ENCODE measurements at places on chromosomes 2 and 18.

DNA sequence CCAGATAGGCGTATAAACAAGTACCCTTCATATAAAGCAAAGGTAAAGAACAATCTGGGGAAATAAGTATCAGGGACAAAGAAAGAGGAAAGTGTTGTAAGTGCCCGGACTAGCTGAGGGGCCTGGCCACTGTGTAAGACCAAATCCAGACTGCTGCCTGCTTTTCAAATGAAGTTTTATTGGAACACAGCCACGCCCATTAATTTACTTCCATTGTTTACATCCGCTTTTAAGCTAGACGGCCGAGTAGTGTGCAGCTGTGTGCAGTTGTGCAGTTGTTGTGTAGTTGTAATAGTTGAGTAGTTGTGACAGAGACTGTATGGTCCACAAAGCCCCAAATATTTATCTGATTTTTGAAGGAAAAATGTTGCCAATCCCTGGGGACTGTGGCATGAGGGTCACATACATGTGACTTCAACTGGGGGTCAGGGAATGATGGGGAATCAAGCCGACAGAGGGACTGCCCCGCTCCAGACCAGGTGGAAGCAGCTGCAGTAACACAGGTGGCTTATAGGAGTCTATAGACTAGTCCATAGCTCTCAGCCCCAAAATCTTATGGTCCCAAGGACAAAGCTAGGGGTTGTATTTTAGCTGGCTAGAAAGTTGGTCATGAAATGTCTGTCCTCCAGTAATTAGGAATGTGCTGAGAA, 30.0 kb downstream of the FHL2 start:
- DNase-seq, result no peak

- DNase-seq, result no peak
Measured at GRCh38 chr2:16031848-16032159, 91.5 kb downstream of the MYCN start.

GRCh38 chr2:207766041-207766551, 3.6 kb downstream of the FZD5 start:
- peak; percentile 15 for DNase-seq

DNA sequence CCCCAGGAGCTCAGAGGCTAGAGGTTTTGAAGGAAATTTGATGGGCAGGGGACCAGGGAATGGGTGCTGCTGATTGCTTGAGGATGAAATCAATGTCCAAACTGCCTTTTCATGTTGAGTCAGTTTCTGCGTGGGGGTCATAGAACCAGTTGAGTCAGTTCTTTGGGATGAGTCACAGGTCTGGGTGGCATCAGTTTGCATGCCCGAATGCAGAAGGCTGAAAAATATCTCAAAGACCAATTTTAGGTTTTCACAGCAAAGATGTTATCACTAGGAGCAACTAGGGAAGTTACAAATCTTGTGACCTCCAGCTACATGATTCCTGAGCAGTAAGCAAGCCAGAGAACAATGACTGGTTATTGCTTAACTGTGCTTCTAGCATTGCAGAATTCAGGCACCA, 1135.1 kb upstream of the CRIM1 start:
- no peak for DNase-seq

GRCh38 chr18:13520306-13520705, 206.1 kb downstream of the FAM210A start:
- no peak for DNase-seq

GRCh38 chr2:66433945-66434678, 813 bp upstream of the MEIS1 start:
- DNase-seq, result peak; percentile 89

DNA sequence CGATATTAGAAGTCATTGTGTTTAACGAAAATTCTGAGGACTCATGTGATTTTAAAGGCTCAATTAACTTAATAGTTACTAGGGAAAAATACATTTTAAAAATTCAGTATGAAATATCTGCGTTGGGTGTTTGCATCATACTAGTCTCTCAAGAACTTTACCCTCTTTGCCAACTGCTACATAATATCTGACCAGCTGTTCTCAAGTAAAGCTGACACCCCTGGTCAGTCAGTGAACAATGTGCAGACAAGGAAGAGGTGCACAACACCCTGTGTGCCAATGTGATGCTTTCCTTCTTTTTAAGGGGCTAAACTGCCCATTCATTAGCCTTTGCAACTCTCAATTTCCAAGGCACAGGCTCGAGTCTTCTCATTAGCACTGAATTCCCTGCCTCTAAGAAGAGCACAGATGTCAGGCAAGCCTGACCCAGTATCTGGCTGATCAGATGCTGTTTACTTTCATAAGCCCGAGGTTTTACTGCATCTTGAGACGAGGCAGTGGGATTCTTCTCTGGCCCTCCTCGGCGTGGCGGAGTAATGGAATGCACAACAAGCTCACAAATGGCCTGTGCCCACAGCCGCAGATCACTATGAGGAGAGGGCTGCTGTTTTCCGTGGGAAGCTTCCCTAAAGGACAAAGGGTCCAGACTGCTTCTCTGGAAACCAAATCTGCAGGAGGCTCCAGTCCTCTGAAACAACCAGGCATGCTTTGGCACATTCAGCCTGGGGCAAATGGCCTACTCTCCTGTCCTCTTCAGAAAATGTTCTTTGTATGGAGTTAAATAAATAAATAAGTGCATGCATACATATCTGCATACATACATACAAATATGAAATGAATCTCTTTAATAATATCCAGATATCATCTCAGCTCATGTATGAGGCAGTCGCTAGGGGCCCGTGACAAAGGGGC, 240.3 kb downstream of the ZNF521 start:
- DNase-seq, result no peak

DNA sequence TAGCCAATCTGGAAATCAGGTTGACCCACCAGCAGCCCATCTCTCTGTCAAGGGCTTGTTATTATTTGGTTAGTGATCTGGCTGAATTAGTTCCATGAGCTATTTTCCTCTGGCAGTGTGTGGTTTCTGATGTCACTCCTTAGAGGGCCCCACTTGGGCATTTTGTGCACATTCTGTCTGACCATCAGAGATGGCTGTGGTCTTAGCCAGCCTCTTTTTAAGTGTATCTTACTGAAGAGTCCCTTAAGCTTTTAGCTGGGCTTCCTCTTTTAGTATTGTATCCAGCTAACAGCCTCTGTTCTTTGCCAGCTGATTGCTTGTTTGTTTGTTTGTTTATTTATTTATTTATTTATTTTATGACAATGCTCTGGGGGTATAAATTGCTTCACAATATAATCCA, 951.1 kb upstream of the CNTNAP5 start:
- no peak for DNase-seq

GRCh38 chr18:3577281-3577855, 127.4 kb downstream of the TGIF1 start:
- DNase-seq, result no peak

DNA sequence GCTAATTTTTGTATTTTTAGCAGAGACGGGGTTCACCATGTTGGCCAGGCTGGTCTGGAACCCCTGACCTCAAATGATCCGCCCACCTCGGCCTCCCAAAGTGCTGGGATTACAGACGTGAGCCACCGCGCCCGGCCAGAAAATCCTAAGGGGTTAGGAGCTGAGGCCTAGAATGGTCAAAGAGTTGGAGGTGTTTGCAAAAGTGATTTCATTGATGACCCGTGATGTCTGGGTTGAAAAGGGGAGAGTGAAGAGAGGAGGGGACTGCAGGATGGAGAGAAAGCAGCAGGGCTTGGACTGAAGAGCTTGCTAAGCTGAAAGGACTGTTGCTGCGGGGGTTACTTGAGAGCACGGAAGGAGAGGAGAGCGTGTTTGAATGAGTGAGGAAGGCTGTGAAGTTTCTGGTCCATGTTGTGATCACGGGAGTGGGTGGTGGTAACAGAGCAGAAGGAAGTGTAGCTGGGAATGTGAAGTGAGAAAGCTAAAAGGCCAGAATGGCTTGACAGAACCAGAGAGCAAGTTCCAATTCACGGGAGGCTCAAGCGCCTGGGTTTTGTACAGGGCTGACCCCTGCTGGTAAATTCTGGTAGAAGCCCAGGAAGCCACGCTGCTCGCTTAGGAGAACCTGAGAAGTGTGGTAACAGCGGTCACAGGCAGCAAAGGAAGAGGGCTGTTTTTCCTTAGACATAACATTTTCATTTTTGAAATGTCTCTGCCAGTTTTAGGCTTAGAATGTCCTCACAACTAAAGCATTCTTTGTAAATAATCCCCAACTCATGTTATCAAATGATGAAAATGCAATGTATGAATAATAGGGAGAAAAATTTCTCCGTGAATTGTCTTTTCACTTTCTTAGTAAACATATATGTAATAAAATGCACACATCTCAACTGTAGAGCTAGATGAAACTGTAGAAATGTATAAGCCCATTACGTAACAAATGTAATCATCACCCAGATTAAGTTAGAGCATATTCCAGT, 40.5 kb upstream of the ACTR2 start:
- peak; percentile 65 for DNase-seq

DNA sequence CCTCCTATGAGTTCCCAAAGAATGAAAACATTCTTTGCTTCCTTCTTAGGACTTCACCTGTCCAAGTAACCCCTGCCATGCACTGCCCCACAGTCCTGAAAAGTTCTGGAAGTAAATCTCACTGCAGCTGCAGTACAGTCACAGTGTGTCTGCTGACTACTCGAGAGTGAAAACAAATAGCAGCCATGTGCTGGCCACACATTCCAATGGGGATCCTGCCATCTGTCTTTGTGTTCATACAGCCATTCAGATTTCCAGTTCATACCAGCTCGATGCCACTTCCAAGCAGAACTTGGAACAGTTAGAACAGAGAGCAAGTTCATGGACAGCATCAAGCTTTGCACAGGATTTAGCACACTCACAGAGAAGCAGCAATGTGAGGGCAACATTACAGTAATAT, 629.9 kb upstream of the ACVR2A start:
- no peak for DNase-seq

DNA sequence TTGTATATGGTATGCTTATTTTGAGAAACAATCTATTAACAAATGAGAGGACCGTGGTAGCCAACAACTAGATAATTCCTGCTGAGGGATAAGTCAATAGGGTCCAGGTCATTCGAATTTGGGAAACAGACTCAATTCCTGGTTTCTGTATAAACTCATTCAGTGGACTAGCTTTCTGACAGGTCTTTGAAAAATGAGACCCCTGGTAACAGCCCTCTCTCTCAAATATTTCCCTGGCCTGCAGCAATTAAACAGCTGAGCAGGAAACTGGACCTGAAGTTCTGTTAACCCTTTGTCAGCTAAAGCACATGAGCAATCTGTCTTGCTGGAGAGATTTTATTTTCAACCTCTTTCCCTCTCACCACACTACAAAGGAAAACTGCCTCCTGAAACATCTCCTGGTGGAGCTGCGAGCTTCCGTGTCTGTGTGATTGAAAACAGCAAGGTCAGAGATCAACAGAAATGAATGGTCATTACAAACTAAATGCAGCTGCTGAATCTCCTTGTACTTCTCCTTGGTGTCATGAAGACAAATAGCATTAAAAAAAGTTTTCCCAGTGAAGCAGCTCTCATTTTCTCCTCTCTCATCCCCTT, 70.3 kb upstream of the CCDC85A start:
- DNase-seq, result no peak

DNA sequence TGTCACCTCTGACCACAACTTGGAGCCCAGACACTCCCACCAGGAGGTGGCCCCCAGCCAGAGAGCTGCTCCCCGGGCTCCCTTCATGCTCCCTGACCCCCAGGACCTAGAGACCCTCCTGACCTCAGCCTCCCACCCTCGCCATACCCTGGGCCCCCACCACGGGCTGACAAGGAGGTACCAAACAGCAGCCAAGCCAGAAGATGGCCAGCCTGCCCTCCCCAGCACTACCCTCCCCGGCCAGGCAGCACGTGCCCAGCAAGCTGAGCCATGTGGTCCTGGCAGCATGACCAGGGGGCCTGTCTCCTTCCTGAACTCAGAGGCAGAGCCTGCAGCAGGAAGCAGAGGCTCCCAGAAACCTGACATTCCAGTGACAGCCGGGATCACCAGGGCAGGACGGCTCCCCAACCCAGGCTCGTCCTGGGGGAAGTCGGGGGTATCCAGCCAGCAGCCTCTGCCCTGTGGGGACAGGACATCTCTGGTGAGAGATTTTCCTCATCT, 69.4 kb upstream of the GPC1 start:
- no peak for DNase-seq

DNA sequence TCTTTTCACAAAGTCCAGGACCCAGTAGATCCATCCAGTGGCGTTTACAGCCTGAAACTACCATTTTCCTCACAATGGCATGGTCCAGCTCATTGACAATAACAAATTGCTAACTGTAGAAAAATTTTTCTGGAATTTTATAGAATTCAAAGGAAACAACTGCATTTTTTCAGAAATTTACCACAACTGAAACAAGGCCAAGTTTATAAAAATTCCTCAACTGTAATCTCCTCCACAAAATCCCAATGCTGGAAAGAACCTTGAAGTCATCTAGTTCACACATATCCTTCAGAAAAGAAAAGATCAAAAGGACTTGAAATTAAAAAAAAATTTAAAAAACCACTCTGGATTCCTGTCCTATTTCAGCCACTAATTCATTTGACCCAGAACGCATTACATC, 226.0 kb upstream of the CTAGE1 start:
- DNase-seq, result no peak

- no peak for DNase-seq
Measured at GRCh38 chr18:10169064-10169562, 255.3 kb downstream of the VAPA start.

GRCh38 chr18:37854396-37854795, 288.8 kb upstream of the CELF4 start:
- DNase-seq, result no peak

DNA sequence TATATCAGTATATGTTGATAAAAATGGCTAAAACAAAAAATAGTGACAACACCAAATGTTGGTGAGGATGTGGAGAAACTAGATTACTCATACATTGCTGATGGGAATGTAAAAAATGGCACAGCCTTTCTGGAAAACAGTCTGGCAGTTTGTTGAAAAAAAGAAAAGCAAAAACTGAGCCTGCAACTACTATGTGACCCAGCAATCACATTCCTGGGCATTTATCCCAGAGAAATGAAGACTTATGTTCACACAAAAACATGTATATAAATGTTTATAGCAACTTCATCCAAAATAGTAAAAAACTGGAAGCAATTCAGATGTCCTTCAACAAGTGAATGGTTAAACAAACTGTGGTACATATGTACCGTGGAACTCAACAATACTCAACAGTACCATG, 7.5 kb upstream of the KDSR start:
- no peak for DNase-seq

GRCh38 chr2:6423157-6423556, 442.6 kb downstream of the CMPK2 start:
- no peak for DNase-seq

DNA sequence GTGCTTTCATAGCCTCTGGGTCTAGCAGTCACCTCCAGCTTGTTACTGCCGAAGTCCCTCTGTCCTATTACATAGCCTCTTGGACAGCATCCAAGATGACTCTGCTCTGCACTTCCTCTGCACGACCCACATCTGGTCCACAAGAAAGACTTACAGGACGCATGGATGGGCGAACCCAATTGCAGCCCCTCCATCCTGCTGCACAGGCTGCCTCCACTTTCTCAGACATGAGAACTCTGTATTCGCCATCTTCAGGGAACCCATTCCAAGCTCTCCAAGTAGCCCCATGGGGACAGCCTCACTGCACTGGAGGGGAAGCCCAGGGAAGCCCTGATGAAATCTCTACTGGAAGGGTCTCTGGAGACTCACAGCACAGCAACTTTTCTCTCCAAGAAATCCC, 172.1 kb downstream of the GFPT1 start:
- no peak for DNase-seq

GRCh38 chr2:24821433-24821891, 28.2 kb downstream of the CENPO start:
- no peak for DNase-seq

All from right kidney (tissue), 9 donors.